ENCODE measurements at places on chromosomes 7 and 10.

- peak; percentile 58 for DNase-seq
Observed at GRCh38 chr10:97731346-97732051, 5.4 kb upstream of the ZFYVE27 start.

DNA sequence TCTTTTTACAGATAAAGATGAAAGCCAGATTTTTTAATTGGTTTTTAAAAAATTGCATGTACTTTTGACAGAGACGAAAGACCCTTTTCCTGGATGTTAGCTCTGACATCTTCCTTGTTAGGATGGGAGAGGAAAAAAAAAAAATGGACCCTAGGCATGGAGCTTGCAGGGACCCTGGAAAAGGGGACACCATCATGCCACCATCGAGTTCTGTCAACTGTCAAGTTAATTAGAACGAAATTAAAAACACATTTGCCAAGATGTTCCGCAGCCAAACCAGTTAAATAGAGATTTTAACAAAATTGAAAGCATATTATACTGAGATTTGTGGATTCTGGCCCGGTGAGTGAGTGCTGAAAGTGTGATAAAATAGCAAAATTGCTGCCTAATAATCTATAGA, 202.6 kb downstream of the BUB3 start:
- DNase-seq, result no peak

DNA sequence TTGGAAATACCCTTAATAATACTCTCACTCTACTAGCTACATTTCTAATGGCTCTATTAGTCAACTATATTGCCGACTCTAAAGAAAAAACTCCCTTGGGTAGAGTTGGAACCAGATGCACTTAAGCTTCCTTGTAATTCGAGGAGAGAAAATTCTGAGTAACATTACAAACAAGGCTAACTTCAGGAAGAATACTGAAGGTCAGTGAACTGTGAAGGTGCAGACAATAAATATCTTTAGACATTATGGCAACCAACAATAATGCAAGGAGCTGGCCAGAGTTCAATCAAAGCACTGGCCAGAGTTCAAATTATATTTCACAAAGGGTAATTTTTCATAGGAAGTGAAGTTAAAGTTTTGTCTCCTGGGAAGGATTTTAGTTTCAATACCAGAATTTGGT, 40.7 kb upstream of the MRLN start:
- DNase-seq, result no peak

GRCh38 chr10:102429468-102429867, 2.9 kb downstream of the CUEDC2 start:
- no peak for DNase-seq

DNA sequence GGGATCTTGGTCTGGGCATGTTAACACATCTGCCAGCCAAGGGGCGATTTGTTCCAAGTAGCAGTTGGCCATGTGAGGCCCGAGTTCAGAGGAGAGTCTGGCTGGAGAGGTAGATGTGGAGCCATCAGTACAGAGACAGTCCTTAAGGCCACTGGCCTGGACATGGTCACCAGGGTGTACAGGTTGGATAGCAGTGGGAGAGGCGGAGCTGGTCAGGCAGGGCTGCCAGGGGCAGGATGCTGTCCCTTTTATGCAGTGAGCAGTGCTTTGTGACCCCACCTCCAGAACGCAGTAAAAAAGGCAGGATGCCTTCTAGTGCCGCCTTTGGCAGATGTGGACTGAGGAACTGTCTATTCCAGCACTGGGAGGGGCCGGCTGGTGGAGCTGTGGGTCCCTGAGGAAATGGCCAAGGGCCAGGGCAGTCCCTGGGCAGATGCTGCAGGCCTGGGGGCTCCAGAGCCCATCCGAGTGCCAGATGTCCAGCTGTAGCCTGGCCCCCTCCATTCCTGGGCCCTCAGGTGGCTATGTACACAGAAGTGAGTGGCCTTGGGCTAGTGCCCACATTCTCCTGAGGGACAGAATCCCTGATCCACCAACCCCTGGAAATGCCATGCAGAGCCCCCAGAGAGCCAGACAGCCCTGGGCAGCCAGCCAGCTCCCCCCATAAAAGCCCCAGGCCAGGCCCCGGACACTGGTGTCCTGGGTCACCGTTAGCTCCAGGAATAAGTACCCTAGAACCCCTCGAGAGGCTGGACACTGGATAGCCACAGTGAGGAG, 17.2 kb upstream of the MYL7 start:
- no peak for DNase-seq
